ENCODE measurements at places on chromosomes 12 and 14.

GRCh38 chr14:101248840-101249675 lies 312.2 kb upstream of the DIO3 start:
- no peak for DNase-seq

- peak; percentile 32 for DNase-seq
These were observed 63.6 kb upstream of the PWP1 start for GRCh38 chr12:107622001-107622400.

GRCh38 chr12:21751517-21751916 lies 23.0 kb downstream of the KCNJ8 start:
- DNase-seq = no peak

- no peak for DNase-seq
These were observed 44.9 kb downstream of the CYP46A1 start for GRCh38 chr14:99728981-99729451.

DNA sequence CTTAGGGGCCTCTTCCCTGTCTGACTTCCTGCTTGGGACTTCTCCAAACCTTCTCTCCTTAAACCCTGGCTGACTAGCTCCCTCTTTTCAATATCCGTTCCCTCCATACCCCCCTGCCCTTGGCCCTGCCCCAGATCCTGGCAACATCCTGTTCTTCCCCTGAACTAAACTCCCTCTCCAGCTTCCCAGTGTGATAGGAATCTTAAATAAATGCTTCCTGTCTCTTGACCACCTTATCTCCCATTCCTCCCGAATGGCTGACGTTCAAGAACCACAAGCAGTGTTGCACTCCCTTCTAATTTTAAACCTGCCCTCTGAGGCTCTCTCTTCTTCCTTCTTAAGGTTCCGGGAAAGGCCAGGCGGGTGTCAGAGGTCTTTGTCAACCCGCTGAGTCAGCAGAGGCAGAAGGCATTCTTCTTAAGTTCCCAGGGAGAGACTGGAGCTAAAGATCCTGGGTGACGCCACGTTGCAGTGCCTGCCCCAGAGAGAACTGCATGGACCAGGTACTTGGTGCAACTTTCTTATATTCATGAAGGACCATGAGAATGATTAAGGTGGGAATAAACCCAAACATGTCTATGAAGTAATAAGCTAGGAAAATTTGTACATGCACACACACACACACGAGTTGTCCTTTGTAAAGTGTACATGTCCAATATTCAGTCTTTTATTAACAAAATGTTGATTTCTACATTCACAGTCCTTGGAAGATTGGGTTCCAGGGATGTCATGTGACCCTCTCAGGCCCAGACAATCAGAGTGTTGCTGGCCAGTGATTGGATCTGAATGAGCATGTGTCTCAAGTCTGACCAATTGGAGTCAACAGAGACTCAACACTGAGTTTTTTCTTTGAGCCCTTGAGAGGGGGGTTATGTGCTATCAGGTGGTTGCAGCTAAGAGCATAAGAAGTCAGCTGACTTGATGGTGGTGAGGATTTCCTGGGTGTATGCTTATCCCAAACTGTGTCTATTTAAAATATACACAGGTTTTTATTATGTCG lies 420.2 kb upstream of the TBX3 start:
- DNase-seq = no peak

DNA sequence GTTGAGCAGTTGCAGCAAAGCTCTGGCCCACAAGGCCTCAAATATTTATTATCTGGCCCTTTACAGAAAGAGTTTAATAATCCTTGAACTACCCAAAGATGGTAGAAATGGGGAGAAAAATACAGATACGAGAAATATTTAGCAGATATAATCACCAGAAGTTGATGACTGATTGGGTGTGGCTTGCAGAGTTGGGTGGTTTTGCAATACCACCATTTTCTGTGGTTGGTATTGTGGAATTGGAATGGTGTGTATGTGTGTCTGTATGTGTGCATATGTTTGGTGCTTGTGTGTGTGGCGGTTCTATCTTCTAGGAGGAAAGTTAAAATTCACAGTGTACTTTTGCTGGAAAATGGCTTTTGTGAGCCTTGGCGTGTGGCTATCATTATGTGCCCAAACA lies 85.4 kb upstream of the MANSC4 start:
- DNase-seq = no peak

- DNase-seq = no peak
These were observed 38.0 kb upstream of the NID2 start for GRCh38 chr14:52106840-52107239.

GRCh38 chr12:76346798-76347420 lies 1.3 kb downstream of the BBS10 start:
- peak; percentile 63 for DNase-seq

GRCh38 chr12:70695361-70696023 lies 58.3 kb upstream of the PTPRB start:
- DNase-seq = no peak

DNA sequence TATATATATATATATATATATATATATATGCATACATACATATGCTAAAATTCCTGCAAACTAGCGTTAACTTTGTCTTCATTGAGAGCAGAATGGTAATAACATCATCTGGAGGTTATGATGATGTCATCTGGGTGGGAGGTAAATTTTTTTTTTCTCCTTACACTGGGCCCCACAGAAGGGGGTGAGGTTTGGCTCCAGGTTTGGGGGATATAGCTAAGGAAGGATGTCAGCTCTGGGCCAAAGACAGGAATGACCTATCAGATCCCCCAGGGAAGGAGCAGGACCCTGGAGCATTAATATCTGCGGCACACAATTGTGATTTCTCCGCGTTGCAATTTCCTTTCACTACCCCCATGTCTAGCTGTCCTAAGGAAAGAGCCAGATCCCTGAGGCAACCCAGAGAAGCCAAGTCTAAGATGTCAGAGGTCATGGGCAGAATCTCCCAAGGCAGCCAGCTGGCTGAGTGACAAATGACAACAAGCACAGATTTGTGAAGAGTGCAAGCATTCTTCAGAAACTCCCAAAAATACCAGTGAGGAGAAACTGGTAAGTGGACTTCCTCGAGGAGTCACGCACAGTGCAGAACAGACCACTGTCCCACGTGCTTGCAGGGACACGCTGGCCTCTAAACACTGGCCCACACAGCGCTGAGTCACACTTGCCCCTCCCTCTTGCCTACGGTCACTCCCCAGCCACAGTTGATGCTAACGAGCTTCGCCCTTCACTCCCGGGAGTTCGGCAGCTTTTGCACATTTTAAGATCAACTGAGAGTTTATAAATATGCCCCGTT lies 9.9 kb downstream of the UBC start:
- no peak for DNase-seq

DNA sequence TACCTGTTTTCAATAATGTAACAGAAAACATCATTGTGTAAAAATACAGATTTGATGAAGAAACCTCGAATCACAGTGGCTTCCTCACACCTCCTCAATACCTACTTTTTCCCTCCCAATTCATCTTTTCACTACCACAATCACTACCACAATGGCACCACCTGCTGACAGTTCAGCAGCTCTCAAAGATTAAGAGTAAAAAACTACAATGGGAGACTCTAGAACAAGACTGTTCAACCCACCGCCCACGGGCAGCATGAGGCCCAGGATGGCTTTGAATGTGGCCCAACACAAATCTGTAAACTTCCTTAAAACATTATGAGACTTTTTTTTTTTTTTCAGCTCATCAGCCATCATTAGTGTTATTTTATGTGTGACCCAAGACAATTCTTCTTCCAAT lies 15.2 kb downstream of the MED6 start:
- peak; percentile 7 for DNase-seq

DNA sequence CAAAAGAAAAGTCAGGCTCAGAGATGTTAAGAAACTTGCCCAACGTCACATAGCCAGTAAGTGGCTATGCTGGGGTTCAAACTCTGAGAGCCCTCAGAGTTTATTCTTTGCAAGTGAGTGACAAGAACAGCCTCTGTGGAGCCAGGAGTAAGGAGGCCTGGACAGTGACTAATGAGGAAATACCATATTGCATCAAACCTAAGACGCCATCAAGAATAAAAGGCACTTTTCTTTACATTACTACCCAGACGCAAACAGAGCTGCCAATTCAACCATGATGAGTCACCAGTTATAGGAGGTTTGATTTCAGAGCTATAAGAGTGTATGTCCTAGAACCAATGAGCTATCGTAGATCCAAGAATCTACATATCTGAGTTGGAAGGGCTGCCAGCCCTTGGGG lies 9.4 kb downstream of the TNFRSF1A start:
- DNase-seq = no peak

- no peak for DNase-seq
These were observed 1.6 kb downstream of the BEGAIN start for GRCh38 chr14:100585448-100586152.

DNA sequence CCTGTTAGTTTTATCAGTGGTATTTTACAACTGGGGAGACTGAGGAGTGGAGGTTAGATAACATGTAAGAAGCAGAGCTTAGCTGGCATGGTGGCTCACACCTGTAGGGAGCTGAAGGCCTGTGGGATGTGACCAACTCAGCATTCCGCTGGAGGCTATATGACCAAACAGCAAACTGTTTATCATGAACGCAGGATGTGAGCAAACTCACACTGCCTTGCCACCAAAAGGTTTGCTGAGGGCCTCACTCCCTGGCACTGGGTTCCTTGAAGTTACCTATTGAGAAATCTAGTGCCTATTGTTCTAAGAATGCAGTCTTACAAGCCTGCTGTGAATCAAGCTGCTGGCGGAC lies 23.4 kb downstream of the JKAMP start:
- no peak for DNase-seq

- no peak for DNase-seq
These were observed 117.8 kb downstream of the PHLDA1 start for GRCh38 chr12:75913502-75914351.

DNA sequence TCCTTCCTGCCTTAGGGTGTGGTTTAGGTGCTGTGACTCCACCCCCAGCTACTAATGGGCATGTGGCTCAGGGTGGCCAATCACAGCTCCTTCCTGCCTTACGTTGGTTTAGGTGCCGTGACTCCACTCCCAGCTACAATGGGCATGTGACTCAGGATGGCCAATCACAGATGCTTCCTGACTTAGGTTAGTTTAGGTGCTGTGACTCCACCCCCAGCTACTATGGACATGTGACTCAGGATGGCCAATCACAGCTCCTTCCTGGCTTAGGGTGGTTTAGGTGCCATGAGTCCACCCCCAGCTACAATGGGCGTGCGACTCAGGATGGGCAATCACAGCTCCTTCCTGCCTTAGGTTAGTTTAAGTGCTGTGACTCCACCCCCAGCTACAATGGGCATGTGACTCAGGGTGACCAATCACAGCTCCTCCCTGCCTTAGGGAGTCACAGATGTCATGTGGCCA lies 163.9 kb downstream of the TBX5 start:
- peak; percentile 4 for DNase-seq

- no peak for DNase-seq
These were observed 186.1 kb upstream of the SLC38A2 start for GRCh38 chr12:46558677-46559076.

- DNase-seq = no peak
These were observed 126.0 kb downstream of the HELB start for GRCh38 chr12:66428261-66428660.

DNA sequence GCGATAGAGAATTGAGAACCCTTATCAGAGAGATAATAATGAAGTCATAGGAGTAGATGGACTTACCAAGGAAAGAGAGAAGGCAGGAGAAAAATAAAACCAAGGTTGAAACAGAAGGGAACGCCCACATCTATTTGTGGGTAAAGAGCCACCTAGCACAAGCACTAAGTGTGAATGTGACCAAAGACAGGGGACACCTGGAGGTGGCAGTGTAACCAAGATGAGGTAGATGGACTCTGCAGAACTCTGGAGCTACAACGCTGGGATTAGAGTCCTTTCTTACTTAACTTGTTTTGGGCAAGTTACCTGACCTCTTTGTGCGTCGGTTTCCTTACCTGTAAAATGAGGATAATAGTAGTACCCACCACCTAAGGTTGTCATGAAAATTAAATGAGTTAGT lies 101.9 kb downstream of the SLC5A8 start:
- DNase-seq = no peak

- no peak for DNase-seq
These were observed 256.2 kb downstream of the DAD1 start for GRCh38 chr14:22332686-22333421.

DNA sequence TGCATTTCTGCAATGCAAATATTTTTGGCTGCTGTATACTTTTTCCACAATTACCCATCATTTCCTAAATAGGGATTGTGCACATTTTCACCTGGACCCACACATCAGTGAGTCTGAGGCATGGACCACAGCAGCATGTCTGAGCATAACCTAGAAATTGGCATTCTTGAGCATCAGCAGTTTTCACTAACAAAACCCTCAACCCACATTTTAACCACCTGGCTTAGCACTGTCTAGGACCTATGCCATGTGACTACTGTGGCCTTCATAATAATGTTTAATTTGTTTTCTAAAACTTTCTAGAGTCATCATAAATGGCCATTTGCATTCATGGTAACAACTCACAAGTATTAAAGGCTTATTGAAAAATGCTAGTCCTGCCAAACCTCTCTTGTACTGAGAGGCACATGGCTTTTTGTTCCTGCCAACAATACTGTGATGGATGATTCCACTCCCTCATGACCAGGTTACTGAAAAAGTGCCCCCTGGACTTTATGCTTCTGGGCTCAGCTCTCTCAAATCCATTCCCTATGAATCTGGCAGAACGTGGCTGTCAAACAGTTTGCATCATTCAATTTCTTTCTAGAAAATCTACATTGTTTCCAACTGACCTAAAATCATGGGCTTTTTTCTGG lies 240.0 kb downstream of the MDGA2 start:
- no peak for DNase-seq

DNA sequence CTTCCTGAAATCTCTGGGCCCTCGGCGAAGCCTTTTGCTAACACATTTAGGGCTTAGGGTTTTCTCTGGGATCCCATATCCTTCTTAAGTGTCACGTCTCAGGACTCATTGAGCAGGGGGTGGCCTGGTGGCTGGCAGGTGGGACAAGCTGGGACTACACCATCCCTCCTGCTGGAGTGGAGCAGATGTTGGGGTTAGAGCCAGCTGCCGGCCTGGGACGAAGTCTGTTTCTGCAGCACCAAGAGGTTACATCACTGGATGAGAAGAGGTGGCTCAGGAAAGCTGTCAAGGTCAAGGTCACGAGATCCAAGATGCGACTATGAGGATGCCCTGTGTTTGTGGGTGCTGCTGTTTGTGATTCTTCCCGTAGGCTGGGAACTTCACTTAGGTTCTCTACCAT lies 16.3 kb downstream of the SMCO2 start:
- DNase-seq = no peak

All from KBM-7 (cell line).